ENCODE measurements at places on chromosomes 1 and 21.

DNA sequence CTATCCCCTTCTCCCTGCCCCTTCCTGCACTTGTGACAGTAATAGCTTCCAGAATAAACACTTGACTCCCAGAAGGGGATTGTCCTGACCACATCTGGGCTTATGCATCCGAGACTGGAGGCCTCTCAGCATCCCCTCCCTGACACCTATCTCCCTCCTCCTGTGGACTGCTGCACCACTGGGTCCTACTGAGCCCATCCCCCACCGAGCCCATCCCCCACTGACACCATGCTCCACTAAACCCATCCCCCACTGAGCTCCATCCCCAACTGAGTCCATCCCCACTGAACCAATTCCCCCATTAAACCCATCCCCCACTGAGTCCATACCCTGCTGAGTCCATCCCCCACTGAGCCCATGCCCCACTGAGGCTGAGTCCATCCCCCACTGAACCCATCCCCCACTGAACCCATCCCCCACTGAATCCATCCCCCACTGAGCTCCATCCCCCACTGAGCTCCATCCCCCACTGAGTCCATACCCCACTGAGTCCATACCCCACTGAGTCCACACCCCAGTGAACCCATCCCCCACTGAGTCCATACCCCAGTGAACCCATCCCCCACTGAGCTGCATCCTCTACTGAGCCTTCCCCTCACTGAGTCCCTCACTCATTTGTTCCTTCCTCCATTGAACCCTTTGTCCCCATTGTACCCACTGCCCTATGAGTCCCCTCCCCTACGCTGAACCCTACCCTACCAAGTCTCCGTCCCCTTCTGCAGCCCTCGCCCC, 5.6 kb downstream of the PDZK1IP1 start:
- no peak for DNase-seq

DNA sequence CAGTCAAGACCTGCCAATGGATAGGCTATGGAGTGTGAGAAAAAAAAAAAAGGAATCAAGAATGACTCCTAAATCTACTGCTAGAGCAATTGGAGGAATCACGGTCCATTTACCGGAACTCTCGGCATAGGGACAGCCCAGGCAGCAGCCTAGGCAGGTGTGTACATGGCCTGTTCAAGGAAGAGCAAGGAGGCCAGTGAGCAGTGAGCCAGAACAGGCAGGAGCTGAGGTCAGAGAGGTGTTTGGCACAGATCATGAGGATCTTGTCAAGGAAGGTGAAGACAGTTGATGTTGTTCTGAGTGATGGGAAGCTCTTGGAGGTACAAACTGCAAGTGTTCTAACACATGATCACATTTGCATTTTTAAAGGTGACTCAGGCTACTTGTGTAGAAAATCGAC, 40.6 kb upstream of the HHAT start:
- DNase-seq, result no peak

- no peak for DNase-seq
Measured at GRCh38 chr1:181350131-181350530, 133.2 kb upstream of the CACNA1E start.

GRCh38 chr1:93584261-93585003, 97.2 kb downstream of the BCAR3 start:
- no peak for DNase-seq

- DNase-seq, result no peak
Measured at GRCh38 chr1:5267603-5268235, 613.3 kb downstream of the AJAP1 start.

GRCh38 chr1:160357286-160358002, 9.4 kb upstream of the NHLH1 start:
- DNase-seq, result no peak

GRCh38 chr1:156097499-156098178, 15.4 kb upstream of the MEX3A start:
- DNase-seq, result no peak

Measured in NCI-H2081 (cell line).